Effector memory CD4-positive, alpha-beta T cell (primary cell): ENCODE measurements at places on chromosomes 5 and 9.
A peak's percentile ranks its signal among the peaks of the same experiment; 100 is the strongest.

DNA sequence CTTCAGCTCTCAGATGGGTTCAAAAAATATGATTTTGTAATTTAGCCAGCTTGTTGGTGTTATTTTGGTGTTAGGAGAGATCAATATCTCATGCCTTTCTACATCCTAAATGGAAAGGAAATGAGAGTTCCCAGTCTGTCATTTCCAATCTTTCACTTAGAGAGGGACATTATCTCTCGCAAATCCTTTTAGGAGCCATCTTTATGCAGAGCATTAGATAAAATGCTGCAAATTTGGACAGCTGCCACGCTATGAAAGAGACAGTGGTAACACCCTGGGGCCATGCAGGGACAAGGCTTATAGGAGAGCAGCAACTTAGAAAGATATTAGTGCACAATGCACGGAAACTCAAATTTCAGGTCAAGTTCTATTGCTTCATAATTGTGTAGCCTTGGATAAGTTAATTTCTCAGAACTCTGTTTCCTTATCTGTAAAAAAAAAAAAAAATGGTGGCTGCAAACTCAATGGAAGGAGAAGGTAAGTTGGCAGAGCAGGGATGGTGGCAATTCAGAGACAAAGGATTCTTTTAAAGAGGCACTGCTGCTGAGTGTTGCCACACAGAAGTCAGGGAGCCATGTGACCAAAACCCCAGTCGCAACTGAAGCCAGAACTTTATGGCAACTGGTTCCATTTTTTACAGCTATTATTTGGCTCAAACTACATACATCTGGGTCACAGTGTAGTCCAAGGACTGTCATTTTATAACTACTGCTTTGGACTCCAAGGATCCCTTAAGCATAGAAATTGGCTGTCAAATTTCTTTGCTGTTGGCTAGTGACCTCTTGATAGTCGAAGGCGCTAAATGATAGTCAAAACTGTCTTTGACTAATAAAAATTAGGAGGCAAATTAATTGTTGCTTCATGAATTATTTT is 210.2 kb downstream of the FRMD3 start:
- no peak for DNase-seq

- DNase-seq, result no peak
Observed at GRCh38 chr9:75239176-75239575, 150.9 kb downstream of the OSTF1 start.

- DNase-seq, result peak; percentile 4
Observed at GRCh38 chr5:113663879-113664541, 150.5 kb downstream of the YTHDC2 start.

DNA sequence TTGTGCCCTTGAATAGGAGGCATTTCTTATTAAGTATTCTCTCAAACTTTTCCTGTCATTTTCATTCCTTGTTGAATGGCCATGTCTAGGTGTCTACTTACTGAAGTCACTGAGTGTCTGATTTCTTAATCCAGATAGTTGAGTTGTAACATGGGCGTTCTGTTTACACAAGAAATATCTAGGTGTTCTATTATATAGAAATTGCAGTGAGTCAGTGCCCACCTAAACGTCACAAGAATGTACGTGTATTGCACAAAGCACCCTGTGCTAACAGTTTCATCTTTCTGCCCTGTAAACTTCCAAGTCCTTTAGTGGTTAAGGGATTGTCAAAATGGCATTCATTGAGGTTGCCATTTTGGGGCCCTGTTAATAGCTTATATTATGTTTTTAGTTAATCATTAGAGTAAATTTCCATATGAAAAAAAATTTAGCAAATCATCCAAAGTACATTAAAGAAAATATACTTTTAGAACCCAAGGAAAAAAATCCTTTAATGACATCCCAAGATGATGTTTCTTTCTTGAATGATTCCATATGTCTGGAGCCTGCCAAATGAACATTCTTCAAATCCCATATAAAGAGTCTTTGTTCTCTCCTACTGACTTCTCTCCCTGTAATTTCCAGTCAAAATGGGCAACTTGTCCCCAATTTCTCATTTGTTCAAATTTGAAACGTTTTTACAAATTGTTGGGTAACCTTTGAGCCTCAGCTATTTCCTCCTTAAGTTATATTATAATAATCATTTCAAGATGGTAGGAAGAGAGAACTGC is 114.2 kb downstream of the GOLPH3 start:
- no peak for DNase-seq

GRCh38 chr9:29659014-29659413 is 2085.7 kb upstream of the C9orf72 start:
- DNase-seq, result no peak

DNA sequence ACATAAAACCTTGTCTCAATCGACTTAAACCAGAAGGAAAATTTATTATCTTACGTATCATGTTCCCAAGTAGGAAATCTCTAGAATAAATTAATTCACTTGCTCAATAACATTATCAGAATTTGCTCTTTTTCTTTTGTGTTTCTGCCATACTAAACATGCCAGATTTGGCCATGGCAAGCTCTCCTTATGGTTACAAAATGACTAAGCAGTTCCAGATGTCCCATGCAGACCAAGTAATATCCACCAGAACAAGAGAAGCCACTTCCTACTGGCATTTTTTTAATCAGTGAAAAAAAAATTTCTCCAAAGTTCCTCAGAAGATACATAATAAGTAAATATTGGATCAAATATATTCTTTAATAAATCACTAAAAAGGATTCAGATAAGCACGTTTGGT is 25.2 kb upstream of the ADAMTS6 start:
- DNase-seq, result no peak

GRCh38 chr5:83096660-83097339 is 19.5 kb downstream of the XRCC4 start:
- no peak for DNase-seq
